Hematopoietic multipotent progenitor cell treated with erythropoietin and hydrocortisone succinate and interleukin-3 and kit ligand, for 4 days (in vitro differentiated cells): ENCODE measurements at places on chromosomes 12 and 14.
A peak's percentile ranks its signal among the peaks of the same experiment; 100 is the strongest.

DNA sequence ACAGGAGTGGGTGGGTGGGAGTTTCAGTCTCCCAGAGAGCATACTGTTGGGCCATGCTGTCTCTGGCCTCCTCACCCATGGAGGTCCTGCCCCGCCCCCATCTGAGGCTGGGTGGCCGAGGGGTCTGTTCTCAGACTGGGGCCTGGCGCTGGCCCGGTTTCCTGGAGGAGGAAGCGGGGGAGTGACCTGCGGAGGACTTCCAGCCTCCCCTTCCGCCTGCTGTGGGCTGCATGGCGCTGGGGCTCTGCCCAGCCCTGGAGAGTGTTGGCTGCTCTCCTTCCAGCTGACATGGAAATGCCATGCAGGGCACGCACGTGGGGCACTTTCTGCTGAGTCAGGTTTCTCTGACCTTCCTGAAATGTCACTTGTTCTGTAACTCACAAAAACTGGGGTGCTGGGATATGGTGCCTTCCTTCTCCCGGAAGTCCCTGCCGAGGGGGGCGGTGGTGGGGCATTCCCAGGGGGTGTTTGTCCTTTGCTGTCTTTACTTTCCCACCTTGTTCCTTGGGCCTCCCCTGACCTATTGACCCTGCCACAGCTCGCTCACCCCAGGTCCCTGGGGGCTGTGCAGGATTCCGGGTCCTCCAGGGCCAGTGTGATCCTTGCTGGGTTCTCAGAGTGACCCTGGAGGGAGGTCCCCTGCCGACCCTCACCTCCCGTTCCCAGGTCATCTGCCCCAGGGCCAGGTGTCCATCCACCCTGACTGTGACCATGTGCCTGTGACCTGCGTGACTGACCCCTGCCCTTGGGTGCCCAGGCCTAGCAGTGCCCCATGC lies 23.6 kb downstream of the PACS2 start:
- peak; percentile 49 for DNase-seq

GRCh38 chr14:75153295-75153694 lies 23.1 kb downstream of the TMED10 start:
- DNase-seq = no peak

GRCh38 chr12:6390084-6390799 lies 6.3 kb downstream of the LTBR start:
- no peak for DNase-seq

GRCh38 chr12:10178821-10179220 lies at the start of gene TMEM52B:
Gene TMEM52B, plus strand, starts transcription at chr12:10179032. Its CDS starts 543 bp downstream, at chr12:10179575.
- no peak for DNase-seq

GRCh38 chr14:101135796-101136742 lies 232.5 kb upstream of the RTL1 start:
- no peak for DNase-seq

- no peak for DNase-seq
These were observed 6.1 kb downstream of the ARMH4 start for GRCh38 chr14:58145936-58146335.

- no peak for DNase-seq
These were observed 4.5 kb downstream of the HAUS4 start for GRCh38 chr14:22952418-22952817.

DNA sequence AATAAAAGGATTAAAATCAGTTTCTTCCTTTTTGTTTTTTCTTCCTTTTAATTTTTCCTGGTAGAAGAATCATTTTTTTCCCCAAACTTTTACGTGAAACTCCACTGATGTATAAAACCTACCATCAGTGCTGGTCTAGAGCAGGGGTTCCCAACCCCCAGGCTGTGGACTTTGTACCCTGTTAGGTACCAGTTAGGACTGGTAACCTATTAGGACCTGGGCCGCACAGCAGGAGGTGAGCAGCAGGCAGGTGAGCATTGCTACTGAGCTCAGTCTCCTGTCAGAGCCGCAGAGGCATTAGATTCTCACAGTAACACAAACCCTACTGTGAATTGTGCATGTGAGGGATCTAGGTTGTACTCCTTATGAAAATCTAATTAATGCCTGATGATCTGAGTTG lies 10.1 kb downstream of the SMCO2 start:
- DNase-seq = no peak

- DNase-seq = peak; percentile 23
These were observed 28.5 kb downstream of the YARS2 start for GRCh38 chr12:32727237-32727636.

DNA sequence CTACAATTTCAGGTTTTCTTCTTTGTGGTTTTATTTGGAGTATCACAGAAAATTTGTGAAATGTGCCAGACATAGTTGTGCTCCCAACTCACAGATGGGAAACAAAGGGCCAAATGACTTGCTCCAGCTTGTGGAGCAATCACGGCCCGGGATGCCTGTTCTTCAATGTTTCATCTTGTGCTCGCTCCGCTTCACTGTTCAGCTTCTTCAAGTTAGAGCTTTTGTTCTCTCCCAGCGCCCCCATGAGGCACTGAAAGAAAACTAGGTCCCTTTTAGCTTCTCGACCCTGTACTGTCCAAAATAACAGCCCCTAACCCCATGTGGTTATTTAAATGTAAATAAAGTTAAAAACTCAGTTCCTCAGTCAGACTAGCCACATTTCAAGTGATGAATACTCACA lies 187.9 kb upstream of the STXBP6 start:
- DNase-seq = peak; percentile 38

- peak; percentile 65 for DNase-seq
These were observed 570 bp upstream of the MRPS35 start for GRCh38 chr12:27709932-27710591.

DNA sequence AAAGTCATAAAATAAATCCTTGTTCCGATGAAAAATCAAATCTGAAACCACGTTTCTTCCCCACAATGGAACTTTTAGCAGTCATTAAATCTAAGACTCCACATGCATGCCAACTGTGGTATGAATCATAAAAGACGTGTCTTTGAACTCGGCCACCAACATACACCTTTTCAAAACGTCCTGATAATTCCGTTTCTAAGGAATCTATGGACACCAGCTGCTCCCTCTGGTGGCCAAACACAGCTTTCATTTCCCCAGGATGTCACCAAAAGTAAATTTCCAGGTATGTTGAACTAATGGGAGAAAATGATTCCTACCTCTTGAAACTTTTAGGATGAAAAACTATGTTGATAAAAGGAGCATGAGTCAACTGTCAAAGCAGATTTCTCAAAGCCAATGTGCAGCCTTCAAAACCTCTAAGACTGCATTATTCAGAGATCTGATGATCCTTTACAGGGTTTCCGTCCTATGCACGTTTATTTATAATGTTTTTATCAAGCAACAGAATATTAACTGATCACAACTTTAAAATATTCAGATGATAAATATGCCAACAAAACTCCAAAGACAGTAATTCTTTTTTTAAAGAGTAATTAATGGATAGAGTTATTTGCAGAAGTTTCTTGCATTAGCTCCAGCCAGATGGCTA lies 96.2 kb downstream of the CIT start:
- DNase-seq = peak; percentile 17

DNA sequence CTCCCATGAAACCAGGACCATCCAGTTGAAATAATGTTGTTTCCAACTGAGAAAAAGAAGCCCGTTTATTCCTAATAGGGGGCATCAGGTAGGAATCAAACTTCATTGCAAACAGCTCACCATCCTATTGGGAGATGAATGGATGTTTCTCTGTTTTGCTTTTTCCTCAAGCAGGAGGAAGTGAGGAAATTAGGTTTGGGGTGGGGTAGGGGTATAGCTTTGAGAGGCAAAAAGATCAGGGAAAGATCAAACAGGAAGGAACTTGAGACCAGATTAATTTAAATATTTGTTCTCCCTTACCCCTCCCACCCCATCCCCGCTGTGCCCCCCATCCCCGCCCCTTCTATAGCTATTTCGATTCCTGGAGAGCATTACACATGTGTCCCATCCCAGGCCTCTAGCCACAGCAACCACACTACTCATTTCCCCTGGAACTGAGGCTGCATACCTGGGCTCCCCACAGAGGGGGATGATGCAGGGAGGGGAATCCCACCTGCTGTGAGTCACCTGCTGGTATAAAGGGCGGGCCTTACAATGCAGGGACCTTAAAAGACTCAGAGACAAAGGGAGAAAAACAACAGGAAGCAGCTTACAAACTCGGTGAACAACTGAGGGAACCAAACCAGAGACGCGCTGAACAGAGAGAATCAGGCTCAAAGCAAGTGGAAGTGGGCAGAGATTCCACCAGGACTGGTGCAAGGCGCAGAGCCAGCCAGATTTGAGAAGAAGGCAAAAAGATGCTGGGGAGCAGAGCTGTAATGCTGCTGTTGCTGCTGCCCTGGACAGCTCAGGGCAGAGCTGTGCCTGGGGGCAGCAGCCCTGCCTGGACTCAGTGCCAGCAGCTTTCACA lies at the start of gene IL23A:
Gene IL23A (plus strand): TSS at position 577 of the 850 bp plus-strand sequence. CDS start 161 bp downstream, at position 738.
- DNase-seq = no peak

DNA sequence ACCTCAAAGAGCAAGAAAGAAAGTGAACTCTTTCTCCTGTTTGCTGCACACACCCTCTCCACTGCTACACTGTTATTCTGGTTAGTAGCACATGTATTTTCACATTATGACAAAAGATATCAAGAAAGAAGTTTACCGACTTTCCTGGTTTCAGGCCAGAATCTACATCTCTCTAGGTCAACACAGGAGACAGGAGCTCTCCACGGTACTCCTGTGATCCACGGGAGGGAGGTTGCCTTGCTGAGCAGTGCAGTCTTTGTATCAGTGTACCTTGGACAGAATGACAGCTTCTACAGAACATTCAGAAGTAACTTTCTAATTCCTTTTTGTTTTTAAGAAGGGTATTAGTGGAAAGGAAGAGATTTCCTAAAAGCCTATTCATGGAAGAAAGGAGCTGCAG lies 805.6 kb downstream of the NRXN3 start:
- no peak for DNase-seq

DNA sequence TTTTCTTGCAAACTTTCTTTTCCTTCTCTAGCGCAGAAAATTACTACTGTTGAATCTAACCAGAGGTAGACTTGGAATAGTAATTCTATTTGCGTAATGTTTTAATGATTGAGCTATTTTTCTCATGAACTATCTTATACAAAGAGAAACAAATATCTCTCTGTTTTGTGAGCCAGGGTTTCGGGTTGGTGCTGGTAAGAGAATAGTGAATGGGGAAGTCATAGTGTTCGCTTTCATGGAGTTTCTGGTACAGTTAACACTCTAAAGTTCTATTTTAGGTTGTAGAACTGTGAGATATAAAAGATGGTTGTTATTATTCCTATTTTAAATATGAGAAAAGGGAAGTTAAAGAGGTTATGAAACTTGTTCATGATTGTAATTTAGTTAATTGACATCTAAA lies 6.6 kb downstream of the CLEC1B start:
- no peak for DNase-seq

DNA sequence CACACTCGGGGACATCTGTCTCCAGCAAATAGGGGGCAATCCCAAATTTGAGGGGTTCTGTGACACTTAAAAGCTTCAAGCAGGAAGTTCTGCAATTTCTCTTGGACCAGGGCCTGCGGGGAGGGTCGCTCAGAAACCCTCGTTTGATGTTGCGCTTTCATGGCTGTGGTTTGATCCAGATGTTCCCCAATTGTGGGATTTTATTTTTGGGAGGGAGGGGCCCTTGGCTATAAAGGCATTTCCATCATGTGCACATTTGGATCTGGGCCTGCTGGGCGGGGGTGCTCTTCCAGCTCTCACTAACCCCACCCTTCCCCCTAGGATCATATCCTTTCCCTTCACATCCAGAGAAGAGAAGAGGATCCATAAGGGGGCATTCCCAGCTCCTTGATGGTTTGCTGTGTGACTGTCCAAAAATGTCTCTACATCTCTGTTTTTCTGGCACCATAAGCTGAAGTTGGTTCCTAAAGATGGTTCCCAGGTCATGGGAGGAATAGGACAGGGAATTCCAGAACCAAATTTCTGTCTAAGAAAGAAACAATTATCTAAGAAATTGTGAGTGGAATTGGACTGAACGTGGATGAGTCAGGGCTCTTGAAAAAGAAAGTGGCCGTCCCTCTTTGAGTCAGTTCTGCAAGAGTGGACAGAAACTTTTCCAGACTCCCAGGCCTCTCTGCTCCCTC lies 47.2 kb downstream of the SMUG1 start:
- no peak for DNase-seq

GRCh38 chr14:93780813-93781400 lies 7.4 kb downstream of the PRIMA1 start:
- DNase-seq = no peak

- DNase-seq = peak; percentile 95
These were observed 10.6 kb downstream of the CHST11 start for GRCh38 chr12:104467346-104467837.

GRCh38 chr12:26238341-26239121 lies 43.2 kb downstream of the SSPN start:
- no peak for DNase-seq

GRCh38 chr14:94382716-94383596 lies 5.4 kb downstream of the SERPINA1 start:
- no peak for DNase-seq

- no peak for DNase-seq
These were observed 351.7 kb downstream of the TMEM121 start for GRCh38 chr14:105878125-105878524.

DNA sequence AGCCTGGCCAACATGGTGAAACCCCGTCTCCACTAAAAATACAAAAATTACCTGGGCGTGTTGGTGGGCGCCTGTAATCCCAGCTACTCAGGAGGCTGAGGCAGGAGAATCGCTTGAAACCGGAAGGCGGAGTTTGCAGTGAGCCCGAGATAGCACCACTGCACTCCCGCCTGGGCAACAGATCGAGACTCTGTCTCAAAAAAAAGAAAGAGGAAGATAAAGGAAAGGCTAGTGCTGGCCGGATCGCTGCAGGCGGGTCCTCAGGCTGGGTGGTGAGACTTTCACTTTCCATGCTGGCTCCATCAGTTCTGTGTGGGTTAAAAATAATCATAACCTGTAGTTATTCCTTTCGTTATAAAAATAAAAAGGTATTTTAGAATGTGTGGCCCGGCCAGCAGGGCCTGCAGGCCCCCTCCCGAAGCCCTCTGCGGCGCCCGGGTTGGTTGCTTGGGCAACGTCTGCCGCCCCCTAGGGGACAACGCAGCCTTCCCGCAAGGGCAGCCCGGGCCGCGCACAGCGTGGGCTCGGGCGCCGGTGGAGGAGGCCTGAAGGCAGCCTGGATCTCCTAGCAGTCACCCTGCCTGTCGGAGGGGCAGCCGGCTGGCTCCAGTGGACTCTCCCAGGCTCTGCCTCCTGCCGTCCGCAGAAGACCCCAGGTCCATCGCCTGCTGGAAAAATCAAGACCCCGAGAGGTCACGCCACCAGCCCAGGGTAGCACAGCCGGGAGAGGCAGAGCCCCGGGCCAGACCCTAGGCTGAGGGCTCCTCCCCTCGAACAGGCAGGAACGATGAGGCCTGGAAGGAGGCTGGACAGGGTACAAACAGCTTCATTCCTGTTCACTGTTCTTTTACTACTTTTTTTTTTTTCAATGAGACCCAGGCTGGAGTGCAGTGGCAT lies 5.0 kb upstream of the SLC25A47 start:
- DNase-seq = peak; percentile 86

- DNase-seq = no peak
These were observed 97.8 kb downstream of the LLPH start for GRCh38 chr12:66032739-66033138.

- DNase-seq = no peak
These were observed 2.9 kb downstream of the PRIMA1 start for GRCh38 chr14:93785423-93785822.

DNA sequence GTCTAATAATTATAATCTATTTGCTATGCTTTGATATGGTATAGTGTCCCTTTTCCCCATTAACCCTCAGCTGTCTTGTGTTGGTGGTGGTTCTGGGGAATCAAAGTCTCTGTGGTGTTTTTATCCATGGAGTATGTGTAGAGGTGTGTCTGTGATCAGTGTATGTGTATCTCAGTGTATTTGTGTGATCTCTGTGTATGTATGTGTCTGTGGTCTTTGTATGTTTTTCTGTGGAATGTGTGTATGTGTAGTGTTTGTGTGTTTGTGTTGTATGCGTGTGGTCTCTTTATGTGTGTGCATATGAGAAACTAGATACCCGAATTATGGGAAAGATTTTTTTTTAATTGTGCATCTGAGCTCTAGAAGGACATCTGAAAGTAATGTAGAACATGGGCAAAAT lies 1.1 kb downstream of the GPR33 start:
- no peak for DNase-seq
